Camera-type eye (tissue), 1 donor: ENCODE measurements at places on chromosomes 12 and 14. TPM values are rescaled to one million over a fixed set of nuclear protein-coding genes. Genes with fewer than 3 reads are reported as not detected.

The SLC7A7 gene
- total RNA-seq: 4.1 TPM

The ZDHHC22 gene
- 5.6 TPM for total RNA-seq

The PLEKHG7 gene
- total RNA-seq: 1.2 TPM

The STON2 gene
- 338 TPM for total RNA-seq

The ACTR10 gene
- total RNA-seq: 86.1 TPM

The RHOJ gene
- 13.7 TPM for total RNA-seq

The DACT1 gene
- total RNA-seq: 27.2 TPM

The METTL1 gene
- total RNA-seq: 4.5 TPM

The IFI27 gene
- total RNA-seq: 14.4 TPM

The SAMD15 gene
- 4.7 TPM for total RNA-seq

The NUAK1 gene
- 27.2 TPM for total RNA-seq

The CLEC12A gene
- total RNA-seq: 3.4 TPM

The HPD gene
- 0.77 TPM for total RNA-seq

The KERA gene
- total RNA-seq: 52.3 TPM

The PTPN6 gene
- total RNA-seq: 5.1 TPM

The CLEC6A gene
- total RNA-seq: 0.27 TPM

The SPTB gene
- 25.2 TPM for total RNA-seq

The RNASE7 gene
- 0.55 TPM for total RNA-seq

The CLEC4C gene
- not detected for total RNA-seq

The TESPA1 gene
- 0.71 TPM for total RNA-seq

The DLST gene
- total RNA-seq: 69.8 TPM

The DAO gene
- not detected for total RNA-seq

The NTN4 gene
- 23.0 TPM for total RNA-seq
